NCI-H1417 (cell line): ENCODE measurements at places on chromosomes 11 and 22.
A peak's percentile ranks its signal among the peaks of the same experiment; 100 is the strongest.

- no peak for DNase-seq
Measured at GRCh38 chr11:24900960-24901549, 404.2 kb downstream of the LUZP2 start.

DNA sequence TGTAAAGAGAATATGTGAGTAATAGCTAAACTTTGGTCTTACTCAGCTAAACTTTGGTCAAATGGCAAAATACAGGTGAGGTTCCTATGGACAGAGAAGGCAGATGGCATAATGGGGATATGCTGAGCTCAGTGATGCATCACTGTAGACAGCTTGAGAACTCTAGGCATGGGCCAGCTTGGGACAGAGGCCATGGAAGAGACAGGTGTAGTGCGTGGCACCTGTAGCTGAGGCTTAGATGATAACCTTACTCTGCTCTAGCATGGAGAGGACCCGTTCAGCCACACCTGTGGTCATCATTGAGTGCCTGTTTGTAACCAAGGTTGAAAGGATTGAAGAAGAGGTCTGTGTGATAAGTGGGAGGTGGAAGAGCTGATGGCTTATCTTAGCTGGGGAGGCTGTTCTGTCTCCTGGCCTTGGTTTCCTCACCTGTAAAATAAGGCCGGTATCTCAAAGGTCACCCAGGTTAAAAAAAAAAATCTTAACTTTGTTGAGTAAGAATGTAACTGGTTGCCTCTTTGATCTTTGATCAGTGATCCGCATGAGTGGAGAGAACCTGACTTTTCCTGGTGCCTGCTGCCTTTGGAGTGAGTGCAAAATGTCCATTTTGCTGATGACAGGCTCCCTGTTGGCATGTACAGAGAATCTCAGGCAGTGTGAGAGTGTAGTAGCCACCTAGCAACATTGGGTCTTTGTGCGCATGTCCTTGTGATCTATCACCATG, 48.6 kb downstream of the ZNRF3 start:
- no peak for DNase-seq

DNA sequence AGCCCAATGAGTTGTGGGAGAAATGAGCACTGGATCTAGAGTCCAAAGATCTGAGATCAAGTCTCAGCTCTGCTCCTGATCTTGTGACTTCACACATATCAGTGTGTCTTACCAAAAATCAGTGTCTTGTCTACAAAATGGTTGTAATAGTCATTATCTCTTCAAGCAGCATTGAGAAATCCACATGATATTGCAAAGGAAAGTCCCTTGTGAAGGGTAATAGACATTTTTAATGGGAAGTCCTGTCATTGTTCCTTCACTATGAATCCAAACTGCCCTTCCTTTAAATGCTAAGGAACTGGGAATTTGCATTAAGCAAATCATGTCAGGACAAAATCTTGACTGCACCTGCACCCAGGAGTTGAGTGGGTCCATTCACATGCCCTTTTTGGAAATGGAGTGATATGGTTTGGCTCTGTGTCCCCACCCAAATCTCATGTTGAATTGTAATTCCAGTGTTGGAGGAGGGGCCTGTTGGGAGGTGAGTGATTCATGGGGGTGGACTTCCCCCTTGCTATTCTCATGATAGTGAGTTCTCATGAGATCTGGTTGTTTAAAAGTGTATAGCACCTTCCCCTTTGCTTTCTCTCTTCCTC, 51.1 kb downstream of the COMMD9 start:
- DNase-seq, result no peak

GRCh38 chr11:122265981-122266380, 150.0 kb upstream of the BLID start:
- DNase-seq, result no peak

DNA sequence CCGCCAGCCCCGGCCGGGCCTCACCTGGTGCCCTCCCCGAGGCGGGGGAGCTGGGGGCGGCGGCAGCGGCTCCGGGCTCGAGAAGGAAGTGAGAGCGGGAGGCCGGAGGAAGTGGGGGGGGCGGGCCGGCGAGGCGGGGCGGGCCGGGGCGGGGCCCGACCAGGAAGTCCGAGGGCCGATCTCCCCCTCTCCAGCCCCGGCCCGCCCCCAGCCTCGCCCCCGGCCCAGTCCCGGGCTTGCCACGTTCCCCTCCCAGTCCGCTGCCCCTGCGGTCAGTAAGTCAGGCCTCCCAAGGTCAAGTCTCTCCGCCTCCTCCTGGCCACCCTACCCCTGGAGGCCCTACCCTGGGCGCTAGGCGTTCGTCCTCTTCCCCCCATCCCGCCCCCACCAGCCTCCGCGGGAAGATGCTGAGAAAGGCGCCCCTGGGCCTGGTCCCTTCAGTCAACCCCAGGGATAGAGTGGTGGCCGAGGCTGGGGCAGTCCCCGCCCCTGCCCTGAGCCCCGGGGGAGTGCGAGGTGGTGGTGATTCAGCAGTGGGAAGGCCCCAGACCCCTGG, at the start of gene RHOG:
Gene RHOG, minus strand, starts transcription at position 90 of the 556 bp plus-strand sequence. CDS start 12,821 bp downstream, outside the sequence.
- DNase-seq, result peak; percentile 85
